ENCODE measurements at places on chromosomes 7 and 10. TPM values are rescaled to one million over a fixed set of nuclear protein-coding genes. Genes with fewer than 3 reads are reported as not detected.

DNA sequence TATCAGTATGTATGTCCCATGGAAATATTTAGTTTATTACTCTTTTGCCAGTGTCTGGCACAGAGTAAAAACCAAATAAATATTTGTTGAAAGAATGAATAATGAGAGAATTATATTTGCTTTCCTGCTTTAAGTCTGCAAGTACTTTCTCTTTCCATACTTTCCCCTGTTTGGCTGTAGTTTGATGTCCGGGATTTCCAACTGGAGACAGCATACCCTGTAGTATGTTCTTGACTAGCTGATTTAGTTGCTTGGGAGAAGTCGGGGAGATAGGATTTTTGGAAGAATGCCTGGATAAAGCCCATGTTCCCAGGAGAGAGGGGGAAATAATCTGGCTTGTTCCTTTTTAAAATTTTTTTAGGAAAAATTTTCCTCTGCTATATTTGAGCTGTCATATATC lies 516.1 kb downstream of the CCSER2 start:
- DNase-seq, result no peak

- no peak for DNase-seq
Measured at GRCh38 chr7:106731646-106732444, 70.9 kb upstream of the CCDC71L start.

AP4M1 gene
- total RNA-seq, result 19.6 TPM

GRCh38 chr10:62759599-62760175 lies 44.8 kb upstream of the ADO start:
- no peak for DNase-seq

DNA sequence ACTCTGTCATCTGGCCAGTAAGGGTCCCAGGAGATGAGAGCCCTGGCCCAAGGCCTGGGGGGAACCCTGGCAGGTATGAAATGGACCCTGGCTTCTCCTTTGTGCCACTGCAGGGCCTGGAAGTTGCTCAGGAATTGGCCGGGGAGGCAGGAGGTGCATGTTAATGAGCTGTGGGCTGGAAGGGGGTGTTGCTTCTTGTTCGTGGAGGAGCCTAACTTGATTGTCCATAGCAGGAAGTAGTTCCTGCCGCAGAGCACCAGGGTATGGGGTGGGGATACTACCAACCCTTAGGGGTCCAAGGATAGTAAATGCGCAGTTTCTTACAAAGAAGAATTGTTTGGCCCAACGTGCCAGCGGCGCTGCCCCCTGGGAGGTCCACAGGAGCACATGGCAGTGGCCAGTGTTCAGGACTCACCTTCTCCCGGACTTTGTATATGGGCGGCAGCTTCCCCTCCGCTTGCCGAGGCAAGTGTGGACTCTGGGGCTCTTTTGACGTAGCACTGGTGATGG lies 21.5 kb downstream of the TEX36 start:
- no peak for DNase-seq

CLIP2 gene
- 32.6 TPM for total RNA-seq

MOGAT3 gene
- total RNA-seq, result not detected

ZKSCAN5 gene
- 11.5 TPM for total RNA-seq

GNAT3 gene
- not detected for total RNA-seq

- DNase-seq, result no peak
Measured at GRCh38 chr7:158957510-158957906, 101.2 kb downstream of the DYNC2I1 start.

DNA sequence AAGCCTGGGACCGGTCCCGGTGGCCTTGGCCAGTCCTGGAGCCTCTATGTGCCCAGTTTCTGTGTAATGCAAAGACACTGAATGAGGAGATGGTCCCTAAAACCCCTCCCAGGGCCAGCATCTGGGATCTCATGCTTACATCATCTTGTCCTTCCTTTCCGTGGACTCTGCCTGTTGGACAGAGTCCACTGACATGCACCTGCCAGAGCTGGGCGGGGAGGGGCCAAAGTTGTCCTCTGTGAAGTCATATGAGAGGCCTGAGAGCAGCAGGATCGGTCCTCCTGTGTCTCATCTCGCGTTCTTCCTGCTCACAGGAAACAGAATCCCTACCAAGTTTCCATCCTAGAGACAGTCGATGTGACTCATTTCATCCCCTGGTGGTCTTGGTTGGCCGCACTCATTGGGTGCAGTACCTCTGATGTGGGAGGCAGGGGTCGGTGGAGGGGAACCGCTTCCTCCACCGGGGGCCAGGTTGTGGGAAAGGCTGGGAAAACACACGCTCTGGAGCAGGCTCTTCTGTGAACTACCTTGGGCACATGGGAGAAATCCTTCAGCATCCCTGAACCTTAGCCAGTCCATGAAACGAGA lies 389.6 kb upstream of the PODXL start:
- no peak for DNase-seq

DNA sequence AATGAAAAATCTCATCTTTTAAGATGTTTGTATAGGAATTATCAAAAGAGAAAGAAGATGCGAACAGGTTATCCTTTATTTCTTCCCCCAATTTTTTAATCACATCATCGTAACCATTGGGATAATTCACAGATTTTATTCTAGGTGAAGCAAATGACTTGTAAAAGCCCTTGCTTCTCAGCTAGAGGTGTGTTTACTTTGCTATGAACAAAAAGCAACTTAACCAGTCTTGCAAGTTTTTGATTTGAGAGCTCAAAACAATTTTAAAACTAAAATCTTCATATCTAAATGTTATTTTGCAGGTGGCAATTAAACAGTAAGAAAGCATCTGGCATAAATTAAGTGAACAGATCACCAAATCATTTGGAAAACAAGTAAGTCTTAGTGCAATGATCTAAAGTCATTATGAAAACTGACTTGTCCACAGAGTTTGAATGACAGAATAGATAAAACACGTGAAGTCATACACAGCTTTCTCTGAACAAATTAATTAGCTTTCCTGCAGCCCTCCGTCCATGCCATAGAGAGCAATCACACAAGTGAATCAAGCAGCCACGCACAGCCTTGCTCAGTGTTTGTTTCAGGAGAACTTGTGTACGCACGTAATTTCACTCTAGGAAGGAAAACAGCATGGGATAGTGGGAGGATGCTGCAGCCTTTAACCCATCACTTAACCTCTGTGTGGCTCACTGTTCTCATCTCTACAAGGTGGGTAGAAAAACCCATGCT lies 85.0 kb upstream of the ZNF800 start:
- no peak for DNase-seq

USP54 gene
- total RNA-seq, result 6.5 TPM

DNA sequence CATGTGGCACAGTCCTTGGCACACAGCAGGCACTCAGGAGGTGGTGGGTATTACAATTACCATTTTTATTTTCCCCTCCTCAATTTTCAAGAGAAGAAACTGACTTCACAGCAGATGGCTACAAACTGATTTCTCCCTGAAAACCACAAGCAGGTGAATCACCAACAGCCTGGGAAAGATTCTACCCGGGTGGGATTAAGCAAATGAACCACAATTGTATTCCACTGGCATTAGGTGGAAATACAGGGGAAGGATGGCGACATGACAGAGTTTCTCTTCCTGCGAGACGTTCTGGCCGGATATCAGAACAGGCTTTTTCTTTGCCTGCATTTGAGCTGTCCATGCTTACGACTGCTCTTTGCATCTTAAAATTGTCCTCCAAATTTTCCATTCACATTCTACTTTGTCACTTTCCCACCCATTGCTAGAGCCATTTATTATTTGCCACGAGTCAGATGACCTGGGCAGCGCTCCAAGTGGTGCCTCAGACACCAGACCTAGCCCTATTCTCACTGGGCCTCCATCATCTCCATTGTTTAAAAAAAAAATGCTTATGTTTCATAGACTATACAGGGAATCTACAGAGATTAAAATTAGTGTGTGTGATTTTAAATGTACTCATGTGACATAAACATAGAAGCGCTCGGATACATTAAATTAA lies 4.6 kb downstream of the DENND11 start:
- DNase-seq, result no peak

NODAL gene
- 0.49 TPM for total RNA-seq

COL17A1 gene
- total RNA-seq, result not detected

- no peak for DNase-seq
Measured at GRCh38 chr7:151597541-151598444, 78.1 kb upstream of the RHEB start.

- DNase-seq, result no peak
Measured at GRCh38 chr10:77837925-77838595, 88.5 kb downstream of the DLG5 start.

GRCh38 chr7:138164804-138165203 lies 88.5 kb downstream of the AKR1D1 start:
- DNase-seq, result no peak

DNA sequence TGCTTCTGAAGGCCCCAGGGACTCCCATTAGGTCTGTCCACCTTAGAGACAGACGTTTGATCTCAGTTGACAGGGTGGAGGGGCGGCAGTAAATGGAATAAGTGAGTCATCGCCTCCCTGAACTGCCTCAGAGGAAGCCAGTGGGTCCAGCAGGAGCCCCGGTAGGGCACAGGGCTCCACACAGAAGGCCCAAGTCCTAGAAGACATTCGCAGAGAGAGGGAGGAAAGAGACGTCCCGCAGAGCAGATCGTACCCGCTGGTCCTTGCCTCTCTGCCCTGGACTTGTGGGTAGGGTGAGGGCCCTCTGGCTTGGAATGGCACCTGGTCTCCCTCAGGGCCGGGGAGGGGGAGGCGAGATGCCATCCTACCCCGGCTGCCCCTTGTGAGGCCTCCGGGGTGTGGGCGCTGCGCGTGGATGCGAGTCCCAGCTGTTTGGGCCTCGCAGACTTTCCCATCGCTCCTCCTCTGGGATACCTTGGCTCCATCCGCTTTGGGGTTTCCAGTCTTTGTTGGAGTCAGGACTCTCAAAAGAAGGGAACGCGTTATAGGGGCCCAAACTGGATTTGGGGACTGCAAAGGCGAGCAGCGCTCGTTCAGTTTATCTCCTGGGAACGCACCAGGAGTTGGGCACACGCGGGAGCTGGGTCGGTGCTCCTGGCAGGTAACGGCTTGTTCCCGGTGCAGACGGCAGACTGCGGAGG lies 5.1 kb downstream of the TLX1 start:
- DNase-seq, result no peak

GALNT11 gene
- total RNA-seq, result 62.1 TPM

ERVW-1 gene
- not detected for total RNA-seq

GRCh38 chr7:140297192-140297591 lies 101.1 kb downstream of the SLC37A3 start:
- DNase-seq, result no peak

THNSL1 gene
- 3.0 TPM for total RNA-seq

DNA sequence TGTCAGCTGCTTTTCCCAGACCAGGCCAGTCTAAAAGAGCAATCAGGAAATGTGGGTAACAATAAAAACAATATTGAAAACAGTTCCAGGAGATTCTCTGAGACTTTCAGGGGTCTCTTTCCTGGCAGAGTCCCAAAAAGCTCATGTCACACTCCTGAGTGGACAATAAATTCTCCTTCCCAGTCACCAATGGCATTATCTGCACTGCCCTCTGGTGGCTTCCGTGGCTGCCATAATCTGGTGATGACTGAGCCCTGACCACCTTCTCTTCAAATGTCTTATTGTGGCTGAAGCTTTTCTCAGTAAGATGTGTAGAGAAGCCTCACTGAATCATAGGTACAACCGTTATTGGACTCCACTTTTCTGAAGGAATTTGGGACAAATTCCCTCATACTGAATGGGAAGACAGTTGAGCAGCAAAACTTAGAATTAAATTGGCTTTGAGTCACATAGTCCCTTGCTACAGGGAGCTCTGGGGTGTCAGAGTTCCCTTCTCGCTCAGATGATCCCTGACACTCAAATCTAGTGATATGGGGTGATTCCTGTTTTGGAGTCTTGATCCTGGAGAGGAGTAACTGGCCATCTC lies 24.4 kb upstream of the ASAH2 start:
- DNase-seq, result no peak

MKI67 gene
- 17.1 TPM for total RNA-seq

LRIT1 gene
- not detected for total RNA-seq

CFAP43 gene
- total RNA-seq, result not detected

- DNase-seq, result no peak
Measured at GRCh38 chr7:99938296-99938695, 8.9 kb upstream of the GJC3 start.

KIAA1549 gene
- total RNA-seq, result 9.2 TPM

MACC1 gene
- total RNA-seq, result not detected

PRSS37 gene
- total RNA-seq, result not detected

DNA sequence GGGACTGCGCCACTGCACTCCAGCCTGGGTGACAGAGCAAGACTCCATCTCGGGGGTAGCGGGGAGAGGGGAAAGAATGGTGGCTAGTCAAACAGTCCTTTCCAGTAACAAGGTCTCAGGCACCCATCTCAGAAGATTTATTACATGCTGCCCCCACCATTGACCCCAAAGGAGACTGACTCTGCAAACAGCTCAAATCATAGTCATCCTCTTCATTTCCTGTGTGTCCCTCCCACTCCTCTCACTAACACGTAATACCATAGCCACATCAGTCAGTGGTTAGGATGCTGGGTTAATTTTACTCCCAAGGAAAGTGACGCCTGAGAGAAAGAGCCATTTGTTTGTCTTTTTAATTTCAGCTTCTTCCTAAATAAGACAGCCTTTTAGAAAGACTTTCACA lies 56.6 kb upstream of the BET1 start:
- DNase-seq, result no peak

DNA sequence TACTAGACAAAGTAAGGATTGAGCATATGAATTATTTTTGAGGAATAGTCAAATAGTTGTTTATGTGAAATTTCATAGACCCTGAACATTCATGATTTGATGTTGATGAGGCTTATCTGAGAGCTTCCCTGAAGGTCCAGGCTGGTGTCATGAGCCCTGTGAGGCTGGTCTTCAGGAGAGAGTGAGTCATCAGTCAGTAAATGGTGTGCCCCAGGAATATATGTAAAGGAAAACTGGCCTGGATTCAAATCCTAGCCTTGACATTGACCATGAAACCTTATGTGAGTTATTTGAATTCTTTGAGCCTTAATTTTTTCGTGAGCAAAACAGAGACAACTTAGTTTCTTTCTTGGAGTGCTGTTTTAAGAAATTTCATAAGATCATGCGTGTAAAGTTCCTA lies 6.2 kb downstream of the TMEM236 start:
- no peak for DNase-seq

- no peak for DNase-seq
Measured at GRCh38 chr7:107938456-107939250, 47.7 kb downstream of the DLD start.

- no peak for DNase-seq
Measured at GRCh38 chr7:2601065-2601464, 30.7 kb upstream of the TTYH3 start.

DNA sequence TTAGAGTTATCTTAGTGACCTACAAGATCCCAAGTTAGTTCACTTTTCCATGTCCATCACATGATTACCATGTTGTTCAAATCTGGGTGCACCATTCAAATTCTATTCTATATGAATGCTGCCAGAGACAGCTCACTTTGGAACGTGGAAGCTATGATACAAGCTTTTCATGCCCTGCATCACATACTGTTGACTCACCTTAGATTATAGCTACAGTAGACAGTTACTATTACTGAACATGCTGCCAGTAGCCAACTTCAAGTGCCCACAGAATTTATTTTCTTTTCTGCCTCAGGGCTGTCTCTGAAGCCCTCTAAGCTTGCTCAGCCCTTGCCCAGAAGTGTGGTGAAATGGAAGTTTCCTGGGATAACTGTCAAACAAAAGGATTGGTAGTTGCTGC lies 231.1 kb downstream of the GPR158 start:
- no peak for DNase-seq

All from chondrocyte (in vitro differentiated cells).